ENCODE measurements at places on chromosomes 5 and 9.
A peak's percentile ranks its signal among the peaks of the same experiment; 100 is the strongest.

- DNase-seq = no peak
Observed at GRCh38 chr9:136784997-136785361, 6.2 kb upstream of the TMEM141 start.

- DNase-seq = no peak
Observed at GRCh38 chr5:14386884-14387624, 194.5 kb upstream of the OTULINL start.

DNA sequence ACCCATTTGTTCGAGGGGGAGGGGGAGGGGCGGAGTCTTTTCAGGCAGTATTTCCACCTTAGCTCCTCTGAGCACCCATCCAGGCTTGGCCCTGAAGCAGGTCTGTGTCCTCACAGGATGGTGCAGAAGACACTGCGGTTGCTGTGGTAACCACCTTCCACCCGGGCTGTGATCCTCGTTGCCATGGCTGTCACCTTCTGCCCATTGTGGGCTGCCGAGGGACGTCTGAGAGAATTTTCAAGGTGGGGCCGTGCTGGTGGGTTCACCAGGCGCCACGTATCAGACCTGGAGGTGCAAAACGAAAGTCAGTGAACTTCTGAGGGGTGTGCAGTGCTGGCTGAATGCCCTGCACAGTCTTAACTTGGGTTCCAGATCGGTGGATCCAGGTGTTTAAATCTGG, 26.7 kb downstream of the POLR1E start:
- no peak for DNase-seq

DNA sequence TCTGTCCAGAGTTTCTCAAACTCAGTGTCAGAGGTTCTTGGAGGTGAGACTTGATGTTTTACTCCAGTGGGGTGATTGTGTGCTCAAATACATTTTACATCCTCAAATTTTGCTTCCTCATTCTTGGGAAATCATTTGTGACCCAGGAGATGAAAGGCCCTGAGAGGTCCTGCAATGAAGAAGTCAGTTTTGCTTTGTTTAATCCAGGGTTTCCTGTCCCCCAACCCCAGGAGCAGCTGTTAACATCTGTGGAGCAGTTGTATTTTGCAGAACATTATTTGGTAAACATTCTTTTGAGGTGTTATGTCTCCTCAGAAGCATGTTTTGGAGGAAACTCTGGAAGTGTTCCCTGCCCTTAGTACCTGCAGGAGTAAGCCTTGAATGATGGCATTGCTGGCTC, 59.8 kb downstream of the DAB2IP start:
- DNase-seq = peak; percentile 30

DNA sequence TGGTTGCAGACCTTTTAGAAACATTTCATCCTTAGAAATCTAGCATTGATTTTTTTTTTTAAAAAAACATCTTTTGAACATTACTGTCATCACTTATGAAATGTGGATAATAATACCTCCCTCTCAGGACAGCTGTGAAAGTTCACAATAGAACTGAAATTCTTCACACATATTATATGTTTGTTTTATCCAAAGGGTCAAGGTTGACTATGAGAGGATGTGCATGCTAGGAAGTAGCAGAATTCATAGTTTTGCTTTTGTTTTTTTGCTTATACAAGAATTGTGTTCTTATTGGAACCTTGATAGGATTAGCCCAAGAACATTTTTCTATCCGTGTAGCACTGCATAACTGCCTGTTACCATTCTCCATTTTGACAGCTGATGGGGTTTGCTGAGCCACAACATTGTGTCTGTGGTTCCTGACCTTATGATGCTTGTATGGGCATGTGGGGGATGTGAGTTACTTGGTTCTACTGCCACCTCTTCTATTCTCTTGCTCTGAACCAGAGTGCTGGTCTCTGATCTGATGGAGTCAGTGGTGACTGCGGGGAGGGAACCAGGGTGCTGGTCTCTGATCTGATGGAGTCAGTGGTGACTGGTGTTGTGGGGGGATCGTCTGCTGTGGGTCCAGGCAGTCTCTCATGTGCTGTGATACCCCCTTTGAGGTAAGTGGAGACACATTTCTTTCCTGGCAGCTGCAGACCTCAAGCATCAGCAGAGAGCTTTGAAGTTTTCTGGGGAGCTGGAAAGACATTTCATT, 27.1 kb upstream of the ACTBL2 start:
- no peak for DNase-seq

- DNase-seq = no peak
Observed at GRCh38 chr5:68370196-68370595, 154.6 kb downstream of the PIK3R1 start.

GRCh38 chr9:33306037-33306436, 15.7 kb downstream of the NFX1 start:
- no peak for DNase-seq

DNA sequence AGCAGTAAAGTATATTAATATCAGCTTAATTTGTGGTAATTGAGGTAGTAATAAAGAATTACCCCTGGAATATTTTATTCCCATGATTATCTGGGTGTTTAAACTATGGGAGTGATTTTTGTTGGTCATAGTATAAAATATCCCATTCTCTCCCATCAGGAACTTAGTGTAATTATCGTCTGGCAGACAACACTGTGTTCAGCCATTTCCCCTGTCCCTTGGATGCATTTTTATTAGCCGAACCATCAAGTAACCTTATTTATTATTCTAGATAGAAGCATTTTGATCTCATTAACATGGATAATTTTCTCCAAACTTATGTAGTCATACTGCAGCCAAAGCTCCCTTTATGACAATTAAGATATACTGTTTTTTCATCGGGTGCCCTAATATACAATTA, 320.8 kb downstream of the MAT2B start:
- DNase-seq = no peak

GRCh38 chr5:96316017-96316416, 117.0 kb downstream of the PCSK1 start:
- no peak for DNase-seq

- DNase-seq = no peak
Observed at GRCh38 chr5:112996830-112997374, 20.3 kb downstream of the DCP2 start.

DNA sequence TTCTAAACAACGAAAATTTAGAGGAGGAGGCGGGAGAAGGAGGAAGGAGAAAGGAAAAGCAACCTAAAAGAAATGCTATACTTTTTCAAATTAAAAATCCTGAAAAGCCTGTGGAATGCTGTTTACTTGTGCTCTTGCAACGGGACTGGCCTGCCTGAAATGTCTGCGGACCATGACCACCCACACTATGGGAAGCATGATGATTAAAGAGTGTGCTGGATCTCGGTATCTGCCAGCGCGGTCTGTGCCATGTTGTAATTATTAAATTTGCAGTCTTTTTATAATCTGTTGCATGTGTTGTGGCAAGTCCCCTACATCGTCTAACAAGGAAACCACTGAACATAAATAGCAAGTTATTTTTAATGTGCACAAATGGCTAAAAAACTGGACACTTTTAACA, 111.4 kb downstream of the FANCC start:
- peak; percentile 35 for DNase-seq

DNA sequence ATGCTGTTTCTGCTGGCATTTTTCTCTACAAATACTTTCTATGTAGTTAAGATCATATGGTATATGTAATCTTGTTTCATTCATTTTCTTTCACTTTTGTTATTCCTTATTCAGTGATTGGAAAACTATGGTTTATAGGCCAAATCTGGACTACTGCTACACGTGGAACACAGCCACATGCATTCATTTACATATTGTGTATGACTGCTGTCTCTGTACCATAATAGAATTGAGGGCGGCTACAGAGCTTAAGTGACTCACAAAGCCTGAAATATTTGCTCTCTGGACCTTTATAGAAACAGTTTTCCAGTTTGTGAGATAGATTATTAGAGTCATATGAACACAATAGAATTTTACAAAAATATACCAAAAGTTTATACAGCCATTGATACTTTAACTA, 133.6 kb upstream of the CDKN2B start:
- peak; percentile 69 for DNase-seq

DNA sequence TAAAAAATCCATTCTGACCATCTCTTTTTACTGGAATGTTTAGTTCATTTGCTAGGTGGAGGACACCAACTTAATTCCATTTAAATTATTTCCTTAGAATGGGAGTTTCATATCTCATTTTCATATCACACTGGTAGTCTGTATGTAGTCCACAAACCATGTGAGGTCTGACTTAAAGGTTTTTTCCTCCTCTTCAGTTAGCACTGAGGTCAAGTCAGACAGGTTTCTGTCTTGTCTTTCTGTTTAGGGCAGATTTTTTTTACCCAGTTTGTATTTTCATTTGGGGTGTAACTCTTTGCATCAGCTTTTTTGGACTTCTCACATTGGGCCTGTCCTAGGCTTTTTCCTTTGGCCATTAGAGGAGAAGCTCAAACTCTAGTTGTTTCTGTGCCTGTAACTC, 75.3 kb downstream of the RANBP17 start:
- no peak for DNase-seq

DNA sequence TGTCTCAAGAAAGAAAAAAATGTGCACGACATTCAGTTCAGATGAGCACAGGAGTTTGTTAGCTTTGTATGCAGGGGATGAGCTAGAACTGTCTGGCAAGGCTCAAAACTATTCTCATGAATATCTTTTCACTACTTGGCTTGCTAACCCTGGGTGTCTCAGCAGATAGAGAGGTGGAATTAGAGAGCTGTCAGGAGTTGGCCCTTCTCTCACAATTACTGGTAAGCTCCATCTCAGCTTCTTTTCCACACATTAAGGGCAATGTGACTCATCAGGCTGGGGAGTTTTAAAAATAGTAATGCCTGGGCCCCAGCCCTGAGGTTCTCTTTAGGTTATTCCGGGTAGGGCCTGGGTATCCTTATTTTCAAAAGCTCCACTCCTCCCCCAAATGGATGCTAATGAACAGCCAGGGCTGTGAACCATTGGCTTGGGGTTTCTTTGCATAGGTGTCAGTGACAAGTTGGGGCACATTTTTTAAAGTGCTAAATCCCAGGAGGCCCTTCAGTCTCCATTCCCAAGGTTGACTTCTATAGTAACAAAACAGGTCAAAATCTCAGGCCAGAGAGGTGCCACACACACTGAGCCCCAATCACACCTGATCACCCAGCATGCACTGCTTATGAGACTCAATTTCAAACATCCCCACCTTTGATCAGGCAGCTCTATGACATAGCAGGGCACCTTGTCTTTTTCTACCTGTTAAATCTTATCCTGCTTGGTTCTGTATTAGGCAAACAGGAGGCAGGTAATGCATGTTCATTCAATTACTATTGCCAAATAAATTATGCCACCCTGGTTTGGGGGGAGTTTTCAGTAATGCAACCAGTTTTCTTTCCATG, 239.7 kb upstream of the DAP start:
- DNase-seq = no peak

DNA sequence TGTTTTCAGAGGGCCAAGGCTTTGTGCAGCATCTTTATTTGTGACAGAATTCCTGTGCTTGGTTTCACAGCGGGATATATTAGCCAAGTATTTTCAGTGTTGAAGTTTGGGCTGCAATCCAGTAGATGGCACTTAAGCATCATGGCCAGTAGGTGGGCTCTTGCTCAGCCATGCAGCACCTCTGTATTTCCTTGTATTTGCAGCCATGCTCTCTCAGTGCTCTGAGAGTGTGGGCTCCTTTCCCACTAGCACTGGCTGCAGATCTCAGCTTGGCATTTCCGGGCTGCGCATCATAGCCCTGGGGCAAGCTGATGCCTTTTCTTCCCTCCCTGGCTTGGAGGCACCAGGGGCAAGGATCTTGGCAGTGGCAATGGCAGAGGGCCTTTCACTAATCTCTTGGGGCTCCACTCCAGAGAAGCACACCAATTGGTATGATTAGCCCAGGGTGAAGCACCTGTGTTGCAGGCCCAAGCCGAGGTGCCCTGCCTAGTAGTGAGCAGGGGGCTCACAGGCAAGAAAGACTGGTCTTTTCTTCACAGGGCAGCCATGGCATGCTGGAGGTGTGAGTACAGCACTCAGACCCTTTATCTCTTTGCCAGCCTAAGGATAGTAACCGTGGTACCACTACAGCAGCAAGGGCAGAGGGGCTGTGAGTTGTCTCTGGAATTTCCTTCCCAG, 48.3 kb downstream of the SLCO6A1 start:
- DNase-seq = peak; percentile 34

DNA sequence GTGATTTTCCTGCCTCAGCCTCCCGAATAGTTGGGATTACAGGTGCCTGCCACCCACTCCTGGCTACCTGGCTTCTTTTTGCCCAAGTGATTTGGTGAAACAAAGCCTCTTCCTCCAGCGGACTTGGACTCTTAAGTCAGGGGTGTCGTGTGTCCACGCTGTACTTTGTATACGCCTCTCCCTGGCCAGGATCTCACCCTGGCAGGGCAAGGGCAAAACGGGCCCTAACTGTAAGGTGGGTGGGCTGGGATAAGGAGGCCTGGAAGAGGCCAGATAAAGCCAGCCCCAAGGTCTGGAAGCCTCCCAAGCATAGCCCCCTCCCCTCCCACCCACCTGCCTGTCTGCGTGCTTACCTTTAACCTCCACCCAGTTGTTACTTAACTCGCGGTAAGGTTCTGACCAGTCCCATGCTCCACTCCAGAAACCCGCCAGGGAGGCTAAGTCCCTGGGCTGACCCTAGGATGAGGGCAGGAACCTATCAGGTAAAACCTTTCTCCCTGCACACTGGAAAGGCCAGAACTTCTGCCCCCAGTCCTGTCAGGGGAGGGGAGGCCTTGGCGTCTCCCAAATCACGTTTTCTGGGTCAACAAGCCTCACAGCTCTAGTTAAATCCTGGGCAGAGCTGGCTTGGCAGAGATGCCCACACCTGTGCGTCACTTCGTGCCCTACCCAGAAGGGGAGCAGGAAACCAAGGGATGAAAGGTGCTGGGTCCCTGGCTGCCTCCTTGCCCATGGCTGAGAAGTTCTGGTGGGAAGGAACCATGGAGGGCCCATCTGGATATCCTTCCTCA, 8.4 kb downstream of the CDK9 start:
- no peak for DNase-seq

DNA sequence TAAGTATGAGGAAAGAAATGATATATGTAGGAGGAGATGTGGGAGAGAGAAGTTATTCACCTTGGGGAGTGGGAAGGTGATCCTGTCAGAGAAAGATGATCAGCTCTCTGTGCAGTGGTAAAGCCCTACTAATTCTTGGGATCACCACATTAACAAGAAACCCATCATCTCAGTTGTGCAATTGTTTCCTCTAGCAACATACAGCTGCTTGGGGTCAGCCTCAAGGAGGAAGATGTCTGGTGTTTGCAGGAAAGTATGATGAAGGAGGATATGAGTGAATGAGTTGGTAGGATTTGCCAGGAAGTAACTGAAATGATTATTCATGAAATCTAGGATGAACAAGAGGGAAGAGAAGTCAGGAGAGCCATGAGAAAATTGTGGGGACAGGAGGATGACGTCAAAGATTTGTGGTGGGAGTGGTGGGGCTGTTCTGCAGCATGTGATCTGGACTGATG, 50.1 kb downstream of the TNFSF8 start:
- DNase-seq = peak; percentile 45

- no peak for DNase-seq
Observed at GRCh38 chr9:72902268-72902667, 50.6 kb downstream of the ALDH1A1 start.

- no peak for DNase-seq
Observed at GRCh38 chr9:110810262-110810976, 141.8 kb downstream of the MUSK start.

GRCh38 chr5:74186356-74187315, 453.9 kb downstream of the ENC1 start:
- no peak for DNase-seq
